ENCODE measurements at places on chromosomes 4 and X.

DNA sequence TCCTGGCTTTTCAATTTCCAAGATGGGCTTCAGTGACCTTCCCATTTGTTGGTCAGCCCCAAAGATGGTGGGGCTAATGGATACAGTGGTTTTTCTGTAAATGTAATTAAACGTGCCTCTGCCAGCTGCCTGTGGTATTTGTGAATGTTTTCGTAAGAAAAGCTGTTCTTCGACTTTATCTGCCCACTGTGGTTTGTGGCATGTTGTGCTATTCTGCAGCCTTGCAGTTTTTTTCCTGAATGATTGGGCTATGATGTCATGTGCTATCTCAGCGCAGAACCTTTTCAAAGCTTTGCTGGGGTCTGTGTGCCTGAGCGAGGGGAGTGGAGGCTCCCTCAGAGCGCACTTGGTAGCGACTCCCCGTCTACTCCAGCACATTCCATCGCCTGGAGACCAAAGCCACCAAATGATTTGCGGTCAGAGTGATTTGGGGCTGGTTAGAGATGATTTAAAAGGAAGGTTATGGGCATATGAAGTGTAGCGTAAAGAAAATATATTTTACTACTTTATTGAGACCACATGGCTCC is 137.5 kb downstream of the PALLD start:
- DNase-seq = no peak

DNA sequence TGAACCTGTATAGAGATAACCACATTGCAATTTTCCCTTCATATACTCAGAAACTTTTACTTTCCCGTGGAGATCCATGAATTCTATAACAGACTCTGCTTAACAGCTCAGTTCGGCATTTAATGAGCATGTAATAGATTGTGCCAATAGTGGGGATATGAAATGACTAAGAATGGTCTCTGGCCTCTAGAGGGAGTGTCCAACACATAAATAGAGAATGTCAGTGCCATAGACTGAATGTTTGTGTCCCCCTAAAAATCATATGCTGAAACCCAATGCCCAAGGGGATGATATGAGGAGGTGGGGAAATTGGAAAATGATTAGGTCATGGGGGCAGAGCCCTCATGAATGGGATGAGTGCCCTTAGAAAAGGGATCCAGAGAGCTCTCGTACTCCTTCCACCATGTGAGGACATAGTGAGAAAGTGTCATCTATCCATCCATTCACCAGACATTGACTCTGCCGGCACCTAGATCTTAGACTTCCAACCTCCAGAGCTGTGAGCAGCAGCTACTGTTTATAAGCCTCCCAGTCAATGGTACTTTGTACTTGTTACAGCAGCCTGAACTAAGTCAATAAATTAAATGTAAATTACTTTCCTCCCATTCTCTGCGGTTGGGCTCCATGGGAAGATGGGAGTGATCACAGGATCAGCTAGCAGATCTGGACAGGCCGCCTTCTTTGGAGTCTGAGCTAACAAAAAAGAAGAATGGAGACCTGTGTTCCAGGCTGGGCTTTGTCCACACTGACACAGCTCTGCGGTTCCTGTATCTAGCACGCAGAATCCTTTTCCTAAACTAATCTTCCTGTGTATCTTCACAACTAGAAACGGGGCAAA is 28.1 kb upstream of the HPSE start:
- no peak for DNase-seq

- peak; percentile 66 for DNase-seq
Observed at GRCh38 chr4:145619639-145619996, 433 bp downstream of the MMAA start.

DNA sequence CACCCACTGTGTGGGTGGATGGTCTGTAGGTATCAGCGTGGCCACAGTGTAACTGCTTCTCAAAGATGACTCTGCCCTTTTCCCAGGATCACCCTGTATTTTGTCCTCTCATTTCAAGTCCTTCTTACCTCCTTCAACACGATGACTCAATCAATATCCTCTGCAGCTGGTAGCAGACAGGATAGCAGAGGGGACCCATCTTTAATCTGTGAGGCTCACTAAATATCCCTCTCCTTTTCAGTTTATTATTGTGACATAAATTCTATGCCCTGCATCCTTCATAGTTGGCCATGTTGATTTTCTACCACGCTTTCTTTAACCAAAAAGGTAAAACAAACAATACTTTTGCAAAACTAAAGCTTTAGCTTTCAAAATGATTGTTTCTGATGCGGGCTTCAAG is 9.6 kb upstream of the MEPE start:
- no peak for DNase-seq
